Right renal cortex interstitium (tissue), 3 donors: ENCODE measurements at places on chromosomes 2 and 18. TPM values are rescaled to one million over a fixed set of nuclear protein-coding genes. Genes with fewer than 3 reads are reported as not detected.

Gene CD8B2
- 0.18 TPM for polyA plus RNA-seq

GRCh38 chr18:62206593-62206992 is 19.5 kb downstream of the RELCH start:
- DNase-seq: no peak

DNA sequence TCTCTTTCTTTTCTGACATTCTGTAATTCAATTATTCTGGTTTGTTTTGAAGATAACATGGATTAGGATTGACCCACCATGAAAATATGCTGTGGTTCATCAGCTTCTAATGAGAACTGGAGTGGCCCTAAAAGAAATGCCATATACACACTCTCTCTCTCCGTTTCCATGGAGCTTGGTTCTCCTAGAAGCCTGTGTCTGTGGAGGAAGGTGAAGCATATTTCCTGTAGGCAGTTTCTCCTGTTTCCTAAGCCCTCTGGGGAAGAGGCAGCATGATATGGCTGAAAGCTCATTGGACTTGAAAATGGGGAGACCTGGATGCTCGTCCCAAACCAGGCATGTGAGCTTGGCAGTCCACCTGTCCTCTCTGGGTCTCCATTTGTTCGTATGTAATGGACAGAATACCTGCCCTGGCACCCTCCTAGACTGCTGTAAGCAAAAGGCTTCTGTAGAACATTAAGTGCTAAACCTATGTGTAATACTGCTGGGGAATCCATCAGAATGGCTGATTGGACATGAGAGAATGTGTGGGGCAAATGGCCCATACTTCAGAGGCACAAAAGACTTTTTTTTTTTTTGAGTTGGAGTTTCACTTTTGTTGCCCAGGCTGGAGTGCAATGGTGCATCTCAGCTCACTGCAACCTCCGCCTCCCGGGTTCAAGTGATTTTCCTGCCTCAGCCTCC is 75.3 kb upstream of the PPP1CB start:
- no peak for DNase-seq

GRCh38 chr2:207970826-207971180 is 54.5 kb downstream of the PLEKHM3 start:
- DNase-seq: no peak

GRCh38 chr2:19114754-19115231 is 243.6 kb downstream of the OSR1 start:
- DNase-seq: no peak

- DNase-seq: no peak
Observed at GRCh38 chr2:234198976-234199375, 148.5 kb downstream of the SPP2 start.

GRCh38 chr2:72062336-72062735 is 85.3 kb downstream of the CYP26B1 start:
- DNase-seq: no peak

Gene GCFC2
- polyA plus RNA-seq: 42.9 TPM

- no peak for DNase-seq
Observed at GRCh38 chr2:216789081-216789480, 70.8 kb downstream of the TNP1 start.

Gene EFHD1
- 90.4 TPM for polyA plus RNA-seq

GRCh38 chr18:51029694-51030536 is at the start of gene SMAD4:
SMAD4 (plus strand) TSS chr18:51030213; CDS start chr18:51047047, 16,834 bp downstream.
- DNase-seq: peak; percentile 95

- DNase-seq: no peak
Observed at GRCh38 chr18:40769786-40770185, 1185.2 kb upstream of the PIK3C3 start.

DNA sequence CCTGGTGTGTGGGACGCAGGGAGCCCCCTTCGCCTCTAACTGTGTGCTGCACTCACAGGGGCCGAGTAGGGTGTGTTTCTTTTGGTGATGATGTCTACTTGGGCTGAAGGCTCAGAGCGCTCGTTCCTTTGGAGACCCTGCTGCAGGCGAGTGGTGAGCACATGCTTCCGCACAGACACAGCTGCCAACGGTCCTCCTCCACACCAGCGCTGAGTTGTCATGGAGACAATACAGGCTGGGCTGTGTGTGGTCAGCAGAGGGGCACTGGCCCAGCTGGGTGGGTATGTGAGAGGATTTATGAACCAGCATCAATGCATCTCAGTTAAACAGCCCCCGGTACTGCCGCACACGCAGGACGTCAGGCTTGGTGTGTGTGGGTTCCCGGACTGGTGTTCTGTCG is 143.5 kb downstream of the SH3RF3 start:
- no peak for DNase-seq

DNA sequence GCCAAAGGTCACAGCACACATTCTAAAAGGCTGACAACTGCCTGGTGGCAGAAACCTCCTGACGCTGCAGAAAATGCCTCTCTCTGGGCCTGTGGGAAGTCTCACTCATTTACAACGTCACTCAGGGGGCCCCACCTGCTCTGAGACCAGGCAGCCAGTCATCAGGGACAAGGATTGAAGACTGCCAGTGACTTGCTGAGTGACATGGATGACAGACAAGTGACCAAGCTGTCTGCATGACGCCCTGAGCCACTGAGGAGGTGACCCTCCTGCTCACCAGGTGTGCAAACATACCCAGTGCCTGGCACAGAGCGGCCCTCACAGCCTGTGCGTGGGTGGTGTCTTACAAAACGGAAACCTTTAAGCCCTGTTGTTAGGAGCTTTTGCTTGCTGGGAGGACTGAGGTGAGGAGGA is 392.4 kb downstream of the TNS1 start:
- no peak for DNase-seq
